ENCODE measurements at places on chromosomes 1 and 21.

- DNase-seq = no peak
Measured at GRCh38 chr1:32818804-32819541, 1.5 kb downstream of the S100PBP start.

DNA sequence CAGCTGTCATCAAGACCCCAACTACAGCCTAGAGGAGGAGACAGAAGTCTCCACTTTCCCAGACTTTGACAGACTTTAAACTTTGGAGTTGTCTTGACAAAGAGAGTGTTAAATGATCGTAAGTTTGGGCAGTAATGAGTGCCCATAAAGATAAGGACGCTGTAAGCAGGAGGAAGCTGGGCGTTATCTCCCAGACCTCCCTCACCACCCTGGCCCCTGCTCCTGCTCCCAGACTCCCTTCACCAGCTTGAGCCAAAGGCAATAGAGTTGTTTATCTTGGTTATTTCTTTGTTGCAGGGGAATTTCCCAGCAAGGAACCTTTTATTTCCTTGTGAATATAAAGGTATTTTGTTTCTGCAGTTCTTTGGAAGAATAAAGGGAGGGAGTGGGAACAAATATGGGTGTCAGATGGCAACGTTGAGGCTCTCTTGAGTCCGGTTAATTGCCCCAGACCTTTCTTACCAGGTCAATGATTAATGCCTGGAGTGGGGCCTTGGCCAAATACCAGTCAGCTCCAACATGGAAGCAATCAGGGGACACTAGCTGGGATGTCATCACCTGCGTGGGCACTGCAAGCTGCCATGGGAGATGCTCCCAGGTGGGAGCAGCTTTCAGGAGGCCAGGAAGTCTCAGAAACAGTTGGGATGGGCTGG is 4.4 kb downstream of the PIGR start:
- DNase-seq = no peak

DNA sequence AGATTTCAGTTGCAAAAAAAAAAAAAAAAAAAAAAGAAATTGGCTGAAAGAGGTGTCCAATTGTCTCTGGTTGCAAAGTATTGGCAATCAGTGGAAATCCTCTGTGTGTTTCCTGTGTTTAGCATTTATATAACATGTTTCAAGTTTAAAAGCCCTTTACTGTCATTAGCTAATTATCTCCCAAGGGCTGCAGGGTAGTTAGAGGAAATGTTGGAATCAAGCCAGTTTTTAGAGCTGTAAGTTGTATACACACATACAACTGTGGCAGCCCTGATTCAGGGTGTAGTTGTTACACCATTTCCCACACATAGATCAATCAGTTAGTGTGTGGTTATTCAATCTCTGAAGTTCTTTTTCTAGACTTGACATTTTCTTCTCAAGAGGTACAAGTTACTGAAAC is 8.9 kb upstream of the ZNF326 start:
- DNase-seq = no peak

- DNase-seq = no peak
Measured at GRCh38 chr21:41074396-41075184, 93.4 kb upstream of the BACE2 start.

DNA sequence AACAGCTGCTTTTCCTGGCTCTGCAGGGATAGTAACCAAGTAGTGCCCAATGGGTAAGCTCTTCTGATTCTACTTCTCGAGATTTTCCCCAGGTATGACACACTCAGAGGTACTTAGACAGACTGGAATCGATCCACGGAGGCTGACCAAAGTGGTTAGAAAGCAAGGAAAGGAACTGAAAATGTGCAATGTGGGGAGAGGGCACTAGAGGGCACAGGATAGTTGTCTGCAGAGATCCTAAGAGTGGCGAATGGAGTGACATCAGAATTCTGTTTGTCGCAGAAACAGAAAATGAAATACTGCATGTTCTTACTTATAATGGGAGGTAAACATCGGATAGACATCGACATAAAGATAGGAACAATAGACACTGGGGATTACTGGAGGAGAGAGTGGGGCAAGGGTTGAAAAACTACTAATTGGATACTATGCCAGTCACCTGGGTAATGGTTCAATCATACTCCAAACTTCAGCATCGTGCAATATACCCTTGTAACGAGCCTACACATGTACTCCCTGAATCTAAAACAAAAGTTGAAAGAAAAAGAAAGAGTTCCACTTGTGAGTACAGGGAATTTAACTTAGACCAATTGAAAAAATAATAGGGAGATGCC is 23.3 kb downstream of the CYP2J2 start:
- DNase-seq = no peak

Data from adipocyte (in vitro differentiated cells).